ENCODE measurements at places on chromosomes 1 and 21. TPM values are rescaled to one million over a fixed set of nuclear protein-coding genes. Genes with fewer than 3 reads are reported as not detected.
A peak's percentile ranks its signal among the peaks of the same experiment; 100 is the strongest.

- DNase-seq, result no peak
- no peak overlapping the region for H3K27ac ChIP-seq
- no peaks in the 10 kb centered on the region for H3K4me1 ChIP-seq
Observed at GRCh38 chr1:99705385-99705784, 59.5 kb downstream of the PALMD start.

GRCh38 chr1:200409761-200410565 lies at the start of gene ZNF281:
ZNF281 (minus strand) TSS chr1:200410036; CDS start chr1:200409705, 331 bp downstream.
- H3K36me3 ChIP-seq, result peaks cover 48% of the 10 kb centered on the region
- peaks cover 15% of the 10 kb centered on the region for H3K27me3 ChIP-seq
- peak within 1 kb of the TSS; percentile 99 for H3K4me3 ChIP-seq
- H3K4me1 ChIP-seq, result peaks cover 48% of the 10 kb centered on the region
- DNase-seq, result peak; percentile 96

DNA sequence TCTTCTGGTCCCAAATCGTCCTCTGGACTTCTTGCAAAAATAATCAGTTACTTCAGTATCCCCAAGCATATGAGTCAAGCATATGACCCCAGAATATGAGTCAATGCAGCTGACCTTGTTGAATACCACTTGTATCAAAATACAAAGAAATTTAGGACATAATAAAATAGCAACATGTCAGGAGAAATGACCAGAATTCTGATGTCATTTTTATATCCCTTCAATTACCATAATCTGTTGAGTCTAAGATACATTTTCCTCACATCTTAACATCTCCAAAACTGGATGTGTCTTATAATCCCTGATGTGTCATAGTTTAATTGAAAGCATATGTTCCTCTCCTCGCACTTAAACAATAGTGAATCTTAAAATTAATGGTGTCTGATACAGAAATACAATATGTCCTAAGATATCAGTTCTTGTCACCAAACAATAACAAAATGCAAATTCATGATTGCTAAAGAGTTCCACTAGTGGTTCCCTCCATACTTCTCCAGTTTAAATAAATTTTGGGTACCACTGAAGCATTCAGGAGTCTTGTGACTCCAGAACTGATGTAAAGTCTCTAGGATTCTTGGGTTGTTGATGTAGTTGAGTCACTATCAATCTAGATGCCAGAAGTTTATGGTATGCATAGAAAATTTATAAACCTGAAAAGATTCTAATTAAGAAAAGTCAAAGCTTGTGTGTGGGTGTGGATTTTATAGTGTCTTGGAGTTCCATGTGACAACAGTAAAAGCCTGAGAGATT lies 41.8 kb downstream of the KIFAP3 start:
- DNase-seq, result no peak
- H3K27ac ChIP-seq, result no peak overlapping the region
- no peaks in the 10 kb centered on the region for H3K27me3 ChIP-seq
- H3K4me1 ChIP-seq, result no peaks in the 10 kb centered on the region
- H3K4me3 ChIP-seq, result no peak overlapping the region
- H3K36me3 ChIP-seq, result peaks cover 9% of the 10 kb centered on the region

Gene MAP1LC3C
- total RNA-seq, result 3.2 TPM

DNA sequence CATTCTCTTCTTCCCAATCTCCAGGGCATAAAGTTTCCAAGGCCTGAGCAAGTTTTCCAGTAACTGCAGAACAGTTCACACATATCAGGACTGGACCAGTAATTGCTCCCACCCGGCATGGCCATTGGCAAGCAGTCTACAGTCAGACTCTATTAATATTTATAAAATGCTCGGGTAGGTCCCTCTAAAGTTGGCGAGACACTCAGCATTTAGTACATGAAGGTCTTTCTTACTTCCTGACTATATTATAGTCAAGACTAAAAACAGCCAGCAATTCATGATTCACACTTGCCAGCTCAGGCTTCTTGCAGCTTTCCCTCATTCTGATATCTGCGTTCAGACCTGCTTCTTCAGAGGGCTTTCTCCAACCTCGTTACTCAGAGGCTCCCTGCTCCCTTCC lies 25.4 kb downstream of the GADD45A start:
- peaks cover 7% of the 10 kb centered on the region for H3K36me3 ChIP-seq
- no peaks in the 10 kb centered on the region for H3K27me3 ChIP-seq
- H3K4me1 ChIP-seq, result peaks cover 30% of the 10 kb centered on the region
- H3K4me3 ChIP-seq, result no peak overlapping the region

DNA sequence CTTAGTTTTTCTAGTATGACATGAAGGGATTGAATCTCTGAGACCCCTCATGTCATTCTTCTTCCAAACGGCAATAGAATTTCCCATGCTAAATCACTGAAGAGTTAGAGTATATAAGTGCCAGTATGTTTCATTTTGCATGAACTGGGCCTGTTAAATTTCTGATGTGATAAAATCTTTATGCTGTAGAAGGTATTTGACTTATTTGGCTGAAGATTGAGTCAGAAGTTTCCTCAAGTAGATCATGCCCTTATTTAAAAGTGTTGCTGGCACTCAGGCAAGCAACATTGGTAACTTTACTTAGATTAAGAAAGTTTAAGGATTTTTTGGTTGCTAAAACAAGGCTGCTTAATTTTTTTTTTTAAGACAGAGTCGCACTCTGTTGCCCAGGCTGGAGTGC lies 13.3 kb downstream of the ATF6 start:
- H3K27me3 ChIP-seq, result no peaks in the 10 kb centered on the region
- H3K27ac ChIP-seq, result no peak overlapping the region
- peaks cover 9% of the 10 kb centered on the region for H3K36me3 ChIP-seq
- DNase-seq, result no peak
- H3K4me3 ChIP-seq, result no peak overlapping the region

DNA sequence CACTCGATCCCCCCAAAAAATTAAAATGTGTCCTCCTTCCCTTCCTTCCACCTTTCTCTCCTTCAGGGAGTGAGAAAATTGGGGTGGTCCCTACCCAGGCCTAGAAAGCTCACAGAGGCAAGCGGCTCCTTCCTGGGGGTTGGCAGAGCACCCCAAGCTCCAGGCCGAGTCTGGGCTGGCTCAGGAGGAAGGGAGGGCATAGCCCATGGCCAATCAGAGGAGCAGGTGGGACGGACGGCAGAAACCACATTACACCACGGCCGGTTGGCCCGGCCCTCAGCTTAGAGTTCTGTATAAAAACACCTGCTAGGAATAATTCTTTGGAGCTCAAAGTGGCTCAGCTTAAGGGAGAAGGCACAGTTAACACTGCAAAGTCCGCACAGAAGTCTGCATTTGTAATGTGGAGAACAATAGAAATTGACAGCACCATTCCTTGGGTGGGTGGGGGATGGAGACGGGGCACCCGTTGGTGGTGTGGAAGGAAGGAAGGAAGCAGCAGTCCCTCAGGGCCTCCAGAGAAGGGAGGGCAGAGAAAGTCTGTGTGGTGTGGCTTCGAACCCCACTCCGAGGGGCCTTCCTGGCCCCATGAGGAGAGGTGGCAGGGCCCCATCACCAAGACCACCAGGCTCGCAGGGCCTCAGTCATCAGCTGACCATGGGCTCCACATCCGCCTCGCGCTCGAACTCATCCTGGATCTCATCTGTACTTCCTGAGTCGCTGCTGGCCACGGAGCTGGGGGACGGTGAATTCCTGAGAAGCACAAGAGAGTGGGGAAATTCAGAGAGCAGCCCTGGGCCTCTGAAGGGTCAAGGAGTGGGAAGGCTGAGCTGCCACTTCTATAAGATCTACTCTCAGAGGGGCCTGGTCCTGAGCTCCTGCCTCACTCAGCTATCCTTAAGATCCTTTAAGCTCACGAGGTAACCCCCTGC lies 5.8 kb upstream of the ALDH4A1 start:
- H3K27me3 ChIP-seq, result no peaks in the 10 kb centered on the region
- no peak overlapping the region for H3K4me3 ChIP-seq
- H3K36me3 ChIP-seq, result no peaks in the 10 kb centered on the region

Gene MCOLN2
- 0.19 TPM for total RNA-seq

DNA sequence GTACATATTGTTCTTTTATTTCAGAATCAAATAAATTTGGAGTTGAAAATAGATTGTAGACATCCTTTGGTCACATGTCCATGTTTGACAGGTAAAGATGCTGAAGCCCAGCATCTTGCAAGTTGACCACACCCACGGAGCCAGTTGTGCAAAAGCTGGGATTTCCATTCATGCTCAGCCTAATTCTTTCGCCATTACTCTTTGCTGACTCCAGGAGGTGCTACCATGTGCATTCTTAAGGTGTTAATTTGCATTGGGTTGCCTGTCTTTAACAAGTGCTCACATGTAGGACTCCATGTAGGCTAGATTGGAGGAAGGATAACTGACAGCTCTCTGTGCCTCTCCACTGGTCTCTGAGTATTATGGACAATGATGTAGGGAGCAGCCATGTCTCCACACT lies 660.7 kb downstream of the LMO4 start:
- H3K36me3 ChIP-seq, result no peaks in the 10 kb centered on the region
- no peak overlapping the region for H3K27ac ChIP-seq
- no peaks in the 10 kb centered on the region for H3K27me3 ChIP-seq
- no peak overlapping the region for H3K4me3 ChIP-seq
- H3K4me1 ChIP-seq, result no peaks in the 10 kb centered on the region
- DNase-seq, result no peak

GRCh38 chr1:48077795-48078222 lies 80.6 kb upstream of the TRABD2B start:
- no peaks in the 10 kb centered on the region for H3K36me3 ChIP-seq
- H3K27me3 ChIP-seq, result peaks cover 33% of the 10 kb centered on the region
- H3K4me1 ChIP-seq, result peaks cover 10% of the 10 kb centered on the region
- DNase-seq, result no peak

Gene APH1A
- total RNA-seq, result 174 TPM

GRCh38 chr1:90502194-90502593 lies 214.9 kb downstream of the BARHL2 start:
- DNase-seq, result no peak
- H3K27ac ChIP-seq, result no peak overlapping the region
- H3K4me3 ChIP-seq, result no peak overlapping the region
- H3K4me1 ChIP-seq, result no peaks in the 10 kb centered on the region
- no peaks in the 10 kb centered on the region for H3K27me3 ChIP-seq

DNA sequence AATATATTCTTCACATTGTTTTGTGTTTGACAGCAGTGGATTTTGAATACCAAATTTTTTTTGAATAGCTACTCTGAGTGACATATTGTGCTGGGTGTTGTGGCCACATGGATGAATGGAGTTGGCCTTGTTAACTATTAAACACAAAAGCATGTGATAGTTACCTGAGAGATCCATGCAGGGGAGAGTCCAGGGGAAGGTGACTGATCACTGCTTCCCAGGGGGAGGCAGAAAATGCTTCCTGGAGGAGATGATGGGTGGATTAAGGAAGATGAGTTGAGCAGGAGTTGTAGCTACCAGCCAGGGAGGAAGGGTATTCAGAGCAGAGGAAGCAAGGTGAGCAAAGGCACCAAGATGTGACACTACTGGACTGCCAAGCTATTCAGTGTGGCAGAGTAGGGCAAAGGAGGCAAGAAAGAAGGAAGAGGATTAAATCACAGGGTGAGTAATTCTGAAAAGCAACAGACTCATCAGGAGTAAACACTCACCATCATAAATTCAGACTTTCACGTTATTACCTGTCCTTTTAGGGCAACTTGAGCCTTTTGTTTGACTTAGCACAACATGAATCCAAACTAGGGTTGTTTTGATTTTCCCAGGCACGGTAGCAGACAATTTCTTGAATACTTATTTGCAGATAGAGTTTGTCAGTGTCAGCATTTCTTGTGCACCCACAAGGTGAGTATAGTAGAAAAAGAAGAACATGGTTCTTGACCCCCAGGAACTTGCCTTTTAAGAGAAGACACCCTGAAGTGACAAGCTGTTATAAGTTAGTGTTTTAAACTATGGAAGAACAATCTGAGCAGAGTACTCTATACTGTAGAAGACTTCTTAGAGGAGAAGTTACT lies 4.2 kb downstream of the CD46 start:
- no peaks in the 10 kb centered on the region for H3K27me3 ChIP-seq
- peak overlapping the region; percentile 56 for H3K4me3 ChIP-seq
- H3K36me3 ChIP-seq, result peaks cover 27% of the 10 kb centered on the region
- peaks cover 26% of the 10 kb centered on the region for H3K4me1 ChIP-seq
- DNase-seq, result no peak

DNA sequence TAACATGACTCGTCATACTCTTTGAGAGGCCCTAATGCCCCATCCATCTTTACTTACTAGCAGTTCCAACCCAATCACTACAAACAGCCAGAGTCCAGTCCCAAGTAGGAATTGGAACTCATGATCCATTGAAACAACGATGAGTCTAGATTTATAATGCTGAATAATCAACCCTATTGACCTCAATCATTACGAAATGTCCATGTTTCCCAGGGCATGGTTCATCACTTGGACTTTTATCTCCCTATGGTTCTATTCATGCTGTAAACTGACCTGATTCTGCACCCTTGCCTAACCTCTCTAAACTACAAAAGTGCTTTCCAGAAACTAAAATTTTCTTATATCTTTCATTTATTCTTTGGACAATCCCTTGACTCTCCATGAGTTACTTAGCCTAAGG lies 840.0 kb upstream of the B3GALT2 start:
- no peak overlapping the region for H3K27ac ChIP-seq
- no peaks in the 10 kb centered on the region for H3K4me1 ChIP-seq
- no peak overlapping the region for H3K4me3 ChIP-seq
- no peak for DNase-seq

GRCh38 chr21:44428281-44428960 lies 26.9 kb upstream of the LRRC3 start:
- H3K4me3 ChIP-seq, result no peak overlapping the region
- H3K27ac ChIP-seq, result no peak overlapping the region
- peak; percentile 49 for DNase-seq
- no peaks in the 10 kb centered on the region for H3K4me1 ChIP-seq

Gene SLC22A15
- total RNA-seq, result 3.4 TPM

Gene PLA2G2F
- not detected for total RNA-seq

Gene HUNK
- total RNA-seq, result 11.3 TPM

Gene C1orf87
- not detected for total RNA-seq

DNA sequence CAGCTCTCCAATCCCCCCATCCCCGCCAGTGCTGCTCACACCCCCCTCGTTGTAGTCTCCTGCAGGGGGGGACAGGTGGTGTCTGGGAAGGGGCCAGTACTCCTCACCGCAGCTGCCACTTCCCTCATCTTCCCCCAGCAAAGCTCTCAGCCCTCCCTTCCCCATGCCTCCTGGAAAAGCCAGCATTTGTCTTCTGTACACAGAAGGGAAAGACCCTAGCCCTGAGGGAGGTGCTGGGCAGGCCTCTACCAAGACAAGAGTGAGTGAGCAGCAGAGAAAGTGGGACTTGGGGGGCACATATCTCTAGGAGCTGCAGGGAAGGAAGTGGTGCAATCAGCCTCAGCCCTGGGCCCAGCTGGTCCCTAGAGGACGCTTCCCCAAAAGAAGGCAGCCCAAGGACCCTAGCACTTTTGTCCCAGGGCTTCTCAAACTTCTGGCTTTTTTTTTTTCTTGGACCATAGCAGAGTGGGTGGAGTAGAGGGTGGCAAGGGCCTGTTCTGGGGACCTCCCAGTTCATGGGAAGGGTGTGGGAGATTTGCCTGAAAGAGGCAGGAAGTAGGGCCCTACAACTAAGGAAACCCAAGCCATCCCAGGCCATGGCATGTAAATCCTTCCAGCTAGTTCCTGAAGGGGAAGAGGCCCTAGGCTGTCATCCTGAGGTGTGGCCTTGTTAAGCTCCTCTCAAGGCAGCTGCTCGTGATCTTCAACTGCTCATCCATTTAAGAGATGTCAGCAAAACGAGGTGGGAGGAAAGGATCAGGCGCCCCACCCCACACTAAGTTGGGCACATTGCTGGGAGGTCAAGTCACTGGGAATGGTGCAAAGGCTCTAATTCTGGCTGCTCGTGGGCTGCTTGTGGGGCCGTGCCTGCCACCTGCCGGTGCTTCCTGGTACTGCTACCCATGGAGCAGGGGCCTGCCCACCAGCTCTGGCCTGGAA lies 12.6 kb downstream of the ZC3H12A start:
- no peaks in the 10 kb centered on the region for H3K27me3 ChIP-seq
- H3K36me3 ChIP-seq, result no peaks in the 10 kb centered on the region
- H3K4me3 ChIP-seq, result no peak overlapping the region
- H3K27ac ChIP-seq, result peak overlapping the region; percentile 82

GRCh38 chr1:40711465-40712404 lies 20.2 kb downstream of the NFYC start:
- H3K36me3 ChIP-seq, result peaks cover 14% of the 10 kb centered on the region
- no peaks in the 10 kb centered on the region for H3K27me3 ChIP-seq
- H3K4me3 ChIP-seq, result peak overlapping the region; percentile 96
